ENCODE measurements at places on chromosomes 4 and X.

DNA sequence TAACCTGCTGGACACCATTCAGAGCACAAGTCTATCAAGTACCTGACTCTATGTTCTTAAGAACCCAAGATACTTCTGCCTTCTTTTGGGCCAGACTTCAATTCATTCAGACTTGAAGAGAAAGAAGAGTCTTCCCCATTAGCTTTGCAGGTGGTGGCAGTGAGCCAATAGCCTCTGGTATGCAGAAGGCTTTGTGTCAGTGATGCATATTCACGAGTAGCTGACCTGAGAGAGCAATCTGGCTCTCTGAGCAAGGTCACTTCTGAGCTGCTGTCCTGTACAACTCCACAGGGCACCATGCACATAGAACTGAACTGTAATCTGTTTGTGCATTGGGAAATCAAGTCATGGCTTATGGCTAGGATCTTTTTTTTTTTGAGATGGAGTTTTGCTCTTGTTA lies 39.9 kb upstream of the SPINK2 start:
- H3K4me3 ChIP-seq, result no peak overlapping the region
- H3K27me3 ChIP-seq, result no peaks in the 10 kb centered on the region
- H3K36me3 ChIP-seq, result no peaks in the 10 kb centered on the region
- H3K27ac ChIP-seq, result no peak overlapping the region
- H3K4me1 ChIP-seq, result no peaks in the 10 kb centered on the region
- DNase-seq, result no peak

DNA sequence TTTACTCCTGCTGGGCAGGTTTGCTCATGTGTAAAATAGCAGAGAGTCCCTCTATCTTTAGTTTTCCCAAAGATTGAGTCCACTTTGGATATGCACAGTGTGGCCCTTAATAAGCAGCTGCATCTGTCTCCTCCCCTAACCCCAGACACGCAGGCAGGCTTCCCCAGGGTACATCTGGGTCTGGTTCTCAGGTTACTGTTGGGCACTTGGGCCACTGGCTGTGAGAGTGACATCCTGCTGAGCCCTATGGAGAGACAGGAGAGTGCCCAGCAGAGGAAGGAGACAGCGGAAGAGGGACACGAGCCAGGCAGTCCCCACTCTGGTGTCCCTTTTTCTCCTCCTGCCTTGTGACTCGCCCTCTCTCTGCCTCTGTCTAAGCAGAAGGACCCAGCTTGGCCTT lies 16.0 kb downstream of the XK start:
- H3K4me3 ChIP-seq, result no peak overlapping the region
- no peak for DNase-seq
- peaks cover 3% of the 10 kb centered on the region for H3K36me3 ChIP-seq
- H3K27ac ChIP-seq, result no peak overlapping the region
- H3K4me1 ChIP-seq, result no peaks in the 10 kb centered on the region

- no peak overlapping the region for H3K27ac ChIP-seq
- no peaks in the 10 kb centered on the region for H3K36me3 ChIP-seq
- H3K4me3 ChIP-seq, result no peak overlapping the region
- peaks cover 1% of the 10 kb centered on the region for H3K27me3 ChIP-seq
- DNase-seq, result no peak
- no peaks in the 10 kb centered on the region for H3K4me1 ChIP-seq
These were observed 605.5 kb upstream of the PITX2 start for GRCh38 chr4:111228396-111228795.

GRCh38 chr4:8586246-8586645 lies 6.1 kb downstream of the GPR78 start:
- H3K27ac ChIP-seq, result no peak overlapping the region
- H3K4me3 ChIP-seq, result no peak overlapping the region
- H3K36me3 ChIP-seq, result no peaks in the 10 kb centered on the region
- peaks cover 2% of the 10 kb centered on the region for H3K4me1 ChIP-seq
- peaks cover 24% of the 10 kb centered on the region for H3K27me3 ChIP-seq

DNA sequence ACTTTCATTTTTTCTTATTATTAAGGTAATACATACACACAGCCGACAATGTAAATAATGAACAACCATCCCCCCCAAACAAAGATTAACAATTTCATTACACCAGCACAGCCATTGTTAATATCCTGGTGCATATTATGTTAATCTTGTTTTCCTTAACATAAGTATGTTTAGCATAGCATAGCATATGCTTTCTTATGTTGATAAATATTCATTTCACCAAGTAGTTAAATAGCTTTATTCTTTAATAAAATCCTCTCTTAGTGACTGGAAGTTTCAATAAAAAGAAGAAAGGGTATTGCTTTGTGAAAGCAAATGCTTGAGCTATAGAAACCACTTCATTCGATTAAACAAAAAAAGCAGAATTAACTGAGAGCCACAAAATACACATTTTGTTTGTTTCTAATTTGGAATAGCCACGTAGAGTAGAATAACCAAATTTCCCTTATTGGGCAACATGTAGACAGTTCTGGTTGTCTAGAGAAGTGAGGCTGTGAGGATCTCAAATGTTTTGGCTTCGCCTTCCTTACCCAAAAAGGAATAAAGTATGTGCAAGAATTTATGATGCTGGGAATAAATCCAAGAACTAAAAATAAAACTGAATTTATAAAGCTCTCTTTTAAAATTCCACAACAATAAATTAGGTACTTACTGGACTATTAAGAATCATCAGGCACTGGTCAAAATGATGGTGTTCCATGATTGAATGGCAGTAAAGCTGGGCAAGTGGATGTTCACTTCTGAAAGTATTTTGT lies 118.0 kb downstream of the PDE5A start:
- H3K4me1 ChIP-seq, result no peaks in the 10 kb centered on the region
- no peaks in the 10 kb centered on the region for H3K27me3 ChIP-seq
- DNase-seq, result no peak
- H3K27ac ChIP-seq, result no peak overlapping the region

GRCh38 chr4:172778583-172778982 lies 390.0 kb upstream of the GALNT7 start:
- H3K27ac ChIP-seq, result no peak overlapping the region
- H3K4me3 ChIP-seq, result no peak overlapping the region
- H3K36me3 ChIP-seq, result no peaks in the 10 kb centered on the region
- H3K4me1 ChIP-seq, result no peaks in the 10 kb centered on the region
- H3K27me3 ChIP-seq, result no peaks in the 10 kb centered on the region

Measured in naive thymus-derived CD8-positive, alpha-beta T cell (primary cell).